Stimulated activated CD8-positive, alpha-beta memory T cell treated with anti-CD3 and anti-CD28 coated beads, Interleukin-2, amount 100 ng/mL, for 48 hours (primary cell): ENCODE measurements at places on chromosomes 16 and 17.

GRCh38 chr16:58201163-58201562, 3.3 kb upstream of the CSNK2A2 start:
- DNase-seq, result no peak

DNA sequence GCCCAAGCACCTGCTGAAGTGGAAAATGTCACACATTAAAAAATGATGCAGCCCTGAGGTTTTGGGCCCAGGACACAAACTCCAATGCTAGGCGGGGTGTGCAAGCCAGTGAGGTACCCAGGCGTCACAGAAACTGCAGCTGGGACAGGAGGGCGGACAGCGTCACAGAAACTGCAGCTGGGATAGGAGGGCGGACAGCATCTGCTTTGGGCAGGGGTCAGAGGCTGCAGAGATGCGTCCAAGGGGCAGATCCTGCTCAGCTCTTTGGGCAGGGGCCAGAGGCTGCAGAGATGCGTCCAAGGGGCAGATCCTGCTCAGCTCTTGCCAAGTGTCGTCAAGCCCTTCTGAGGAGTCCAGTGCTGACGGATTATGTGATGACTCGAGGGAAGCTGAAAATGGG, 43.9 kb upstream of the RCVRN start:
- DNase-seq, result no peak

- DNase-seq, result peak; percentile 28
These were observed 8.4 kb upstream of the SLC47A2 start for GRCh38 chr17:19724501-19725420.

- DNase-seq, result no peak
These were observed 18.2 kb upstream of the ROGDI start for GRCh38 chr16:4820652-4821051.

- DNase-seq, result no peak
These were observed 10.8 kb upstream of the ASB16 start for GRCh38 chr17:44159519-44160210.

DNA sequence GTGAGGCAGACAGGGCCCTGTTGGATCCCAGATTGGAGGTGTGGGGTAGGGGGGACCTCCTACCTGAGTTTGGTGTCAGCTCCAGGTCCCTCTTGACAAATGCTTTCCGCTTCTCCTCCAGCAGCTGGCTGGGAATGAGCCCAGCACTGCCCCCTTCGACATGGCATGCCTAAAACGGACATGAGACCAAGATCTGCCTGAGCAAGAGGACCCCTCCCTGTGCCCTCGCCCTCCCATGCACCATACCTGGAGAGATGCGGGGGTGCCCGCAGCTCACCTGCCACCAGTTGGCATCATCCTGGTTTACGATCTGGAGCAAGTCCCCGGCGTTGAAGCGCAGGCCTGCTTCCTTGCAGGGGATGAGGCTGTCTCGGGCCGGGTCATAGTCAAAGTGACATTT, 26.2 kb downstream of the MPP2 start:
- DNase-seq, result no peak

- no peak for DNase-seq
These were observed 15.9 kb upstream of the FBXO47 start for GRCh38 chr17:38982858-38983746.

DNA sequence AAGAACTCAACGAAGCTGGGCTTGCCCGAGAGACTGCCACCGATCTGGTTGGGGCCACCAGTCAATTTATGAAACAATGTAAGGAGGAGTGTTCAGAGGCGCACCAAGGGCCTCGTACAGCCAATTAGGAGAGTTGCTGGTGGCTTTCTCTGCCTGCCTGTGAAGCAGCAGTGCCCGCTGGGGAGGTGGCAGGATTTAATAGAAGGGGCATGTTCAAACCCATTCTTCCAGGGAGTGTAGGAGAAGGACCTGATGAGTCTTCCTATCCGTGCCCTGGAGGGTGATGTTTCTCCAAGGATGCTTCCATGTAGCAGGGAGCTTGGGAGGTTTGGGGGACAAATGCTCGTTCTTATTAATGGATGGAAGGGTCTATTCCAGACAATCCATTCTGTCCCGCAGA, 178.4 kb downstream of the CCDC182 start:
- no peak for DNase-seq

DNA sequence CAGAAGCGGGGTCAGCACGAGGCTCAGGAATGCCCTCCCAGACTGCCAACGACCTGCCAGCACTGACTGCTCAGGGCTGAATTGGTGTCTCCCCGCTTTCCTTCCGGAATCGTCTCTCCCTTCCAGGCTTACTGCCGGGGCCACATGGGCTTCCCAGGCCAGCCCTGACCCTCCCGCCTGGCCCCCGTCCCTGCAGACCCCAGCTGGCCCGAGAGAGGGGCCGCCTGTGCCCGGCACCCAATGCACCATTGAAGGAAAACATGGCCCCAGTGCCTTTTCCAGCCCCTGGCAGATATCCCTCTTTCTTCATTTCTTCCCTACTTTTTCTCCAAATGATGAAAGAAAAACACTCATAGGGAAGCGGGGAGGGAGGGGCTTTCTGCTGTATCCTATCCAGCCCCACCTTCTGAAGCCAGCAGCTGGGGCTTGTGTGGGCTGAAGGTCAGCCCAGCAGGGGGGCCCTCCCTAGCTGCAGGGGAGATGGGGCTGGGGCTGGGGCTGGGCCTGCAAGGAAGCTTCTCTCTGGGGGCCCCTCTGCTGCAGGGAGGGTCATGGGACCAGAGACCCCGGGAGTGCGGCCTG, 25.9 kb downstream of the ZNF469 start:
- DNase-seq, result no peak
